Retina (tissue), 1 donor: ENCODE measurements at places on chromosomes 13 and 19.

DNA sequence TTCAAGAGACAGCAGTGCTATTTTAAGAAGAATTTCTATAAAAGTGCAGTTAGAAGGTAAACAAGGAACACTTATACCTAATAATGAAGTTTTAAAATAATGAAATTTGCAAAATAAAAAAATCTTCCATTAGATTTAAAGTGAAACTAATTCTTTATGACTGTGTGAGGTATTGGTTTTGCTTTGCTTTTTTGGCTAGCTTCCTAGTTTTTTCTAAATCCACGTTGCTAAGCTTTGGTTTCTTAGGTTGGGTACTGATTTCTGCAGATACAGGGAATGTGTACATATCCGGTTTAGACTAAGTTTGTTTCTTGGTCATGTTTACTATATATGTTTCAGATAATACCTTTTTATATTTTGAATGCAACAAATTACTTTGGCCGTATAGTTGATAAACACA is 59.8 kb downstream of the SLC7A9 start:
- DNase-seq: no peak

DNA sequence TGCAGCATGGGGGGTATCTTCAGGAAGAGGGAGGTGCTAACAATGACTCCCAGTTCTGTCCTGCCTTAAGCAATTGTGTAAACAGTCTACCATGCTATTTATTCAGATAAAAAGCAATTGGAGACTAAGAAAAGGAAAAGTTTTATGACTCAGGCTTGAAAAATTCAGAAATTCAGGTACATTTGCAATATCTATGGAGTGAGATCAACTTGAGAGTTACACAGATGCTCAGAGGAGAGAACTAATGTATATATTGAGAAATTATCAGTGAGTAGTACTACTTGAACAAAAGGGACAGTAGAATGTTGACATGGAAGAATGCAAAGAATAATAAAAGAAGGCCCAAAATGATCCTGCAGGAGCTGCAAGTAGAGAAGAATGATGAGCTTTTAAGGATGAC is 277.6 kb upstream of the DACH1 start:
- DNase-seq: no peak

DNA sequence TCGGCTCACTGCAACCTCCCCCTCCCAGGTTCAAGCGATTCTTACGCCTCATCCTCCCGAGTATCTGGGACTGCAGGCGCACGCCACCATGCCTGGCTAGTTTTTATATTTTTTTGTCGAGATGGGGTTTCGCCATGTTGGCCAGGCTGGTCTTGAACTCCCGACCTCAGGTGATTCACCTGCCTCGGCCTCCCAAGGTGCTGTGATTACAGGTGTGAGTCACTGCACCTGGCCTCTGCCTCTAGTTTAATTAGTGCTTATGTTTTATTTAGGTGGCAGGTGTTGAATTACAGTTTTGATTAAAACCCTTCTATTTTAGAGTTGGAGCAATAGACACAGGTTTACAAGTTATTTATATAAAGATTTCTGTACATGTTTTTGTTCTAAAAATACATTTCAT is 42.8 kb downstream of the ATP11A start:
- DNase-seq: no peak

GRCh38 chr13:43348397-43348796 is 325.0 kb downstream of the DNAJC15 start:
- no peak for DNase-seq

- DNase-seq: no peak
These were observed 6.4 kb upstream of the TPM4 start for GRCh38 chr19:16069813-16070365.

GRCh38 chr19:46210669-46211068 is 18.9 kb upstream of the IGFL1 start:
- no peak for DNase-seq
